ENCODE measurements at places on chromosomes 13 and 19.

- DNase-seq = no peak
Measured at GRCh38 chr19:37893845-37894575, 12.4 kb downstream of the WDR87 start.

- DNase-seq = no peak
Measured at GRCh38 chr19:46298479-46299003, 1.7 kb downstream of the HIF3A start.

DNA sequence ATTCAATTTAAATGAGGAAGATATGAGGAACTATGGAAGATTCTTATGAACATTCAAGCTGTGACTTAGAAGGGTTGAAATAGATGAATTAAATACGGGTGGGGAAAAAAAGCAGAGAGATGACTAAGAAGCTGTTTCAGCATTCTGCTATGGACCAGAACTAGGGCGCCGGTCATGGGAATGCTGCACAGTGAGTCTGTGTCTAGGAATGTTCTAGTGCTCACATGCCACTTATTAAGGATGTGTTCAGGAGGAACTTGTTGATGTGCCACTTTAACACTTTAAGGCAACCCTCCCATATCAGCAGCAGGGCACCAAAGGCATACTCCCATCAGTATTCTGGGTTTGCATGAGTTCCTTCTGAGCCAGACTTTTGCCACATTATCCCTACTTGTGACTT is 152.1 kb downstream of the POSTN start:
- no peak for DNase-seq

- no peak for DNase-seq
Measured at GRCh38 chr19:18896421-18896841, 473 bp upstream of the CERS1 start.

DNA sequence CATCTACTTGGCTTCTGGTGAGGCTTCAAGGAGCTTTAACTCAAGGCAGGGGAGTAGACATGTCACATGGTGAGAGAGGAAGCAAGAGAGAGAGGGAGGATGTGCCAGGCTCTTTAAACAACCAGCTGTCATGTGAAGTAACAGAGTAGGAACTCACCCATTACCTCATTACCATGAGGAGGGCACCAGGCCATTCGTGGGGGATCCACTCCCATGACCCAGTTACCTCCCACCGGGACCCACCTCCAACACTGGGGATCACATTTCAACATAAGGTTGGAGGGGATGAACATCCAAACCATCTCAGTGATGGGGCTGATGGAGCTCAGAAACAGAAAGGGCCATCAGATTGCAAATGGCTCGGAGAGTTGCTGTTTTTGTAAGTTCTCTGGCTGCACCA is 12.9 kb downstream of the VSTM2B start:
- DNase-seq = no peak

DNA sequence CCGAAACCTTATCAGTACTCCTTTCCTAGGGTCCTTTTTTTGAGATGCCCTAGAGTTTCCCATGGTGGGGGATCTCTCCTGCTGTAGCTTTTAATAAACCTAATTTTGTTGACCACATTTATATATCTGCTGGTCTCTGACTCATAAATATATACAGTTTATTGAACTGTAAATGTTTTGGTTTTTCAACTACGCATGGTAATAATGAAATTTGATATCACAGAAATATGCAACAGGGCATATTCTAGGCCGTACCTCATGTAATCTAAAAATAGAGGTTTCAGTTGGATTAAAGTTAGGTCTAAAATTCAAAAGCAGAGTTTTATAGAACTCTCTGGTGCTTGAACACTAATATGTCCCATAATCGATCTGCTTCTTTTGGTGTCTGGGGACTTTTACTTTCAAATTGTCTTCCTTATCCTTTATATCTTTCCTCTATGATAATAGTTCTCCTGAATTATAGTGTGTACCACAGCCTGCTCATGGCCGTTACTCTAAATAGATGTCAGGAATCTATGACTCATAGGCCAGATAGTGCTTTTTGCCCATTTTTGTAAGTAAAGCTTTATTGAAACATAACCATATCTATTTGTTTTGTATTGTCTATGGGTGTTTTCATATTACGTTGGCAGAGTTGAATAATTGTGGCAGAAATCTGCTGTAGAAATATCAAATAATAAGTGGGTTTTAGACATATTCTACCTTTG is 324.8 kb upstream of the PCDH9 start:
- DNase-seq = no peak

GRCh38 chr19:35708391-35708790 is 4.0 kb downstream of the ZBTB32 start:
- DNase-seq = no peak

- no peak for DNase-seq
Measured at GRCh38 chr19:3818466-3818865, 32.3 kb upstream of the MATK start.

DNA sequence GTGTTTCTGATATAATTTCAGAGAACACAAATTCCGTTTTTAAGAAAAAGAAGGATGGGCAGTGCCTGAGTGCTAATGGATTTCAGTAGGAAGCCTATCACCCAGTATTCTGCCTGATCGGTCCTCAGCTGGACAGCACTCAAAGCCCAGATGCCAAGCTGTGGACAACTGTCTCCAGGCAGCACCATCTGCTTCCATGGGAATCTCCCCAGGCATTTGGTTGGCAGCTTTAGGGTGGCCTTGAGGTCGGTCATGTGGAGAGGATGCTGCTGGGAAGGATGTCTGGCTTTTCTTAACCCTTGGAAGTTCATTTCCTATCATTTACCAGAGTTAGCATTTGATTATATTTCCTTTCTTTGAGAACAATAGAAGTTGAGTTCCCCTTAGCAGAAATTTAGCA is 311.7 kb downstream of the TBC1D4 start:
- no peak for DNase-seq

DNA sequence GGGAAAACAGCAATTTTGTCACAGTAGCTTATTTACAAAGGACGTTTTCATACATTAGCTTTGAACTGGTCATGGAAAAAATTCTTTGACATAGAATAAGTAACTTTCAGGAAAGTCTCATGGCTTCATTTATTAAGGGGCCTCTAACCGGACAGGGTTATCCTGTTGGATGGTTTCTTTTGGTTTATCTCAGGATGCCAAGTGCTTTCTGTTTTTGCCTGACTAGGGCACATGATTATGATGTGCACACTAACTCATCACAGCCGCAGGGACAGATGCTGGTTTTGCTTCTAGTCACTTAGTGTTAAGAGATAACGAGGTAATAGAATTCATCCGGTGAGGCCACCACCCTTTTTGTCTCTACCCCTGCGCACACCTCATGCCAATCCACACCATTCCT is 53.0 kb downstream of the TGDS start:
- no peak for DNase-seq

DNA sequence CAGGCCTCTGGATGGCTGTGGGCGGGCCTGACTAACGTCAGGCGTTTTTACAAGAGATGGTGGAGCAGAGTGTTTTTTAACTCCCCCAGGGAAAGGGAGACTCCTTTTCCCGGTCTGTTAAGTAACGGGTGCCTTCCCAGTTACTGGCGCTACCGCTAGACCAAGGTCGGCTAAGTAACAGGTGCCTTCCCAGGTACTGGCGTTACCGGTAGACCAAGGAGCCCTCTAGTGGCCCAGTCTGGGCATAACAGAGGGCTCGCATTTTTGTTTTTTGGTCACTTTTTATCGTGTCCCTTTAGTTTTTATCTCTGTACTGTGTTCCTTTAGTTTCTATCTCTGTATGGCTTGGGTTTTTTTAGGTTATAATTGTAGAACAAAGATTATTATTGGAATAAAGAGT is 10.0 kb downstream of the ZNF383 start:
- DNase-seq = no peak

GRCh38 chr19:33304371-33304759 is 2.0 kb upstream of the CEBPA start:
- no peak for DNase-seq

- no peak for DNase-seq
Measured at GRCh38 chr19:44341794-44342193, 14.7 kb downstream of the ZNF112 start.

GRCh38 chr19:44142059-44142433 is 692 bp downstream of the ZNF234 start:
- no peak for DNase-seq

DNA sequence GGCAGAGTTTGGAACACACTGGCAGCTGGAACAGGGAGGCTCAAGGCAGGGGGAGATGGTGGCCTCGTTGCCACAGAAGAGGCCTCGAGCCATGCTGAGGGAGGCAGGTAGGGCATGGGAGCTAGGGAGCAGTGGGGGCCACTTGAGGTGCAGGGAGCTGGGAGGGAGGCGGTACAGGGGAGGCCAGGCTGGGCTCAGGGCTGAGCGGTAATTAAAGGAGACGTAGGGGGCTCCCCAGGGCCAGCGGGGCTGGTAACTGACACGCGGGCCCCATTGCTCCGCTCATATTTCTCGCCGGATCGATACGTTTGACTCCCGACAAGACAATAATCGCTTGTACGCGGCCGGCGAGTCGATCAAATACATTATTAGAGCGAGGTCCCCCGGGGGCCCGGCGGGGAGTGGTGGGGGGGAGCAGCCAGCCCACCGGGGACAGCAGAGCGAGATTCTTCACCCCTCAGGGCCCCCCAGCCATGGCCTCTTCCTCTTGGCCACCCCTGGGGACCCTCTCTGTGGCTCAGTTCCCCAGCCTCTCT is 2.4 kb upstream of the POU2F2 start:
- DNase-seq = no peak

- DNase-seq = no peak
Measured at GRCh38 chr13:71828117-71828516, 38.9 kb downstream of the DACH1 start.

DNA sequence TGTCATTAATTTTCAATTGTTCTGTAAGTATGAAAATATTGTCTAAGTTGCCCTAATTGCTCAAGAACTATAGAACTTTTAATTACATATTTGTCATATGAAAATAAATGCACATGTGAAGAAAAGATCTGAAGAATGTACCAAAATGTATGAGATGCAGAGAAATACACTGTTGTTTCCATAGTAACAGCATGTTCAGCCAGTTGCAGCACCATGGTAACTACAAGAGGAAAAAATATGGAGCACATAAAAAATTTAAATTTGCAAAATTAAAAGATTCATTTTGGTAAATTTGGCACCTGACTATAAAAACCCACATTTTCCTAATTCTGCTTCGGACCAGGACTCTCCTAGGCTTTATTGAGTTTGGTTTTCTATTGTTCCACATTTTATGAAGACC is 1170.0 kb upstream of the MIR17HG start:
- DNase-seq = no peak

GRCh38 chr19:34217952-34218817 is 36.2 kb upstream of the GARRE1 start:
- no peak for DNase-seq

DNA sequence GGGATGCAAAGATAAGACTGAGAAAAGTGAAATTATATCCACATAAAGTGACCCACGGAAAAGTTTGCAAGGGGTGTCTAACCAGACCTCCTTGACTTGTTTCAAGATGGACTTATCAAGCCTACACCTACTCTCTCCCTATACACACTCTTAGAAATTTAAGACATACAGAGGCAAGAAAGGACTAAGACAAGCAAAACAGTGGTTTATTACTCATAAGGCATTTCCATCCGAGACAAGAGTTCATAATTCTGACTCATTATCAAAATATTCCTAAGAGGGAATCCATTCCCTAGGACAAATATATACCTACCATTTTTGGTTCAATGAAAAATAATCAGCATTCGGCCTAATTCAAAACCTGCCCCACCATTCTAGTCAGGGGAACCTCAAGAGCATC is 232.6 kb upstream of the GPC6 start:
- DNase-seq = no peak

DNA sequence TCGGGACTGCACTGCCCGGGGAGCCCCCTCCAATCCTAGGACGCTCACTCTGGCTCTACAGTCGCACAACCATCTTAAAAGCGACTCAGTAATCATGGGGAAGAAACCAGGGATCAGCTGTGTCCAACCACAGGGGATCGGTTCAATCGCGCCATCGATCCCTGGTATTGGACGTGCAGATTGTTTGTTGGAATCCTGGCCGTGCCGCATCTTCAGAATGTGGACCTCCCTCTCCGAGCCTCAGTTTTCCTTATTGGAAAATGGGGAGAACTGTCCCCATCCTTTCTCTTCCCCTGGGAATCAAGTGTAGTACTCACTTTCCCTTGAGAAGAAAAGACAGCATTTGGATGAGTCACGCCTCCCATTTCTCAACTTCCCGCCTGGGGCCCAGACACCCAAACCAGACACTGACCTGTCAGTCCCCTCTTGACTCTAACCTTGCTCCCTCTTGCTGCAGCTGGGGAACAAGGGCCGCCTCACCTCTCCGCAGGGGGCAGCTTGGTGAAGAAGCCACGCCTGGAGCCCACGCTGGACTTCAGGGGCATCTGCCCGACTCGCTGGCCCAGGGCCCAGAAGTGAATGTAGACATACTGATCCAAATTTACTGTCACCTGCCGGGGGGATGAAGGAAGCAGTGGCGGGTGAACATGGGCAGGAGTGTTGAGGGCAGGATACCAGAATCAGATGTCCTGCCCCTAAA is 17.6 kb downstream of the EMP3 start:
- DNase-seq = no peak

- DNase-seq = no peak
Measured at GRCh38 chr13:50203256-50203941, 188.2 kb downstream of the KCNRG start.

GRCh38 chr13:112683581-112683980 is 6.3 kb upstream of the ATP11A start:
- no peak for DNase-seq

DNA sequence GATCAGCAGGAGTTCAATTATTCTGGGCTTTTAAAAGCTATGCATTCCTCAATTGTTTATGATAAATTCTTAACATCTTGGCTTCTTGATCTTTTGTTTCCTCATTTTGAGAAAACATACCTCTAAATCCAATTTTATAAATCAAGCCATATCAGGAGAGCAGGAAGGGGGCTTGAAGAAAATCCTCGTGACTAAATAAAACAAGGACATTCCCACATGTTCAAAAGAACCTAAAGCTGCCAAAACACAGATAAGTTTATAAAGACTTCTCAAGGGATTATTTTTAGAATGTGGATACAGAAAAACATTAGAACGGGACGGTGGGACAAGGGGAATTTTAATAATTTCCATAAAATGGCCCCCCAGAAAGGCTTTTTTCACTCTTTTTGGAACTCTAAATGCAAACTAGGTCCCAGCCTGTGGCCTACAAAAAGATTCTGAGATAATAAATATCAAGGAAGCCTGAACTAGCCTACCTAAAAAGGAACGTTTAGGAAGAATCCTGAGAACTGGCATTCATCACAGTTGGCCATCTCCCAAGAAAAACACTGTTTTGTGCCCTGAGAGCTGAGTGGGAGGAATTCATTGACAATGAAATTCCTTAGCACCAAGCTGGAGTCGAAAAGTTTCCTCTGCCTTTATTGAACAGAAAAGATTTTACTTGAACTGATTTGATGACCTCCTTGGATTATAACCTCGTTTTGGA is 30.1 kb downstream of the ZAR1L start:
- no peak for DNase-seq

DNA sequence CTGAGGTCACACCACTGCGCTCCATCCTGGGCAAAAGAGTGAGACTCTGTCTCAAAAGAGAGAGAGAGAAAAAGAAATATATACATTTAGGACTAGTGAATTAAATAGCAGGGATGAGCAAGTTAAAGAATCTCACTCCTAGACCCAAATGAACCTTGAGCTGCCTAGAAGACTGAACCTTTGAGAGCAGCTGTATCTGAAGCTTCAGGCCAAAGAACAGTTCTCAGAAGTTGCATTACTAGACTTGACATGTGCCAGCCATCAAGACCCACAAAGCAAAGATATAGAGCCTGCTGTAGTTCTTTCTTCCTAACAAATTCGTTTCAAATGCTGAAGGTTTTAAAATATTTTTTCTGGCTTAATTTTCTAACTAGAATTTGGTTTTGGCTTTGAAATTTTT is 16.6 kb downstream of the DNAJC15 start:
- DNase-seq = no peak

Data from cerebellar nuclear complex (tissue), 1 donor.